NCI-H2107 (cell line): ENCODE measurements at places on chromosomes 11 and 22.

DNA sequence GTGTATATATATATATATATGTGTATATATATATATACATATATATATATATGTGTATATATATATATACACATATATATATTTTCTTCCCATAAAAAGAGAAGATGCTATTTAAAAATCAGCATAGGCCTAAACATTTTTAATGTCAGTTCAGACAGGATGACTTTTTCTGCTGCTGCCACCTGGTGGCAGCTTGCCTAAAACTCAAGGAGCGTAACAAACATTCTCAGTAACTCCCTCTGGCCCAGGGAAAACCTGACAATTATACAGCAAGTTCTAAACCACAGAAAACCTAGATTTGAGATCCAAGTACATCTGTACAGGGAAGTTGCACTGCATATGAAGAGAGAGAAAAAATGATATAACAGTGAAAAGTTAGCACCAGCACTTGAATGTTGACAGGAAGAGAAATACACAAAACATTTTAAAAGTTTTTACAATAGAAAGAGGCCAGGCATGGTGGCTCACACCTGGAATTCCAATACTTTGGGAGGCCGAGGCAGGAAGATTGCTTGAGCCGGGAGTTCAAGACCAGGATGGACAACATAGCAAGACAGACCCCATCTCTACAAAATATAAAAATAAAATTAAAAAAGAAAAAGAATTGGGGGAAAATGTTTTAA, 16.6 kb downstream of the OR8A1 start:
- no peak for DNase-seq

- no peak for DNase-seq
Observed at GRCh38 chr22:33129621-33130020, 71.4 kb upstream of the SYN3 start.

- DNase-seq: no peak
Observed at GRCh38 chr11:6746086-6746618, 25.6 kb downstream of the OR2AG2 start.

GRCh38 chr22:42991010-42991651, 23.8 kb downstream of the PACSIN2 start:
- DNase-seq: no peak
